ENCODE measurements at places on chromosomes 6 and 20. TPM values are rescaled to one million over a fixed set of nuclear protein-coding genes. Genes with fewer than 3 reads are reported as not detected.

TMEM200A gene
- 0.72 TPM for total RNA-seq

ARHGAP18 gene
- total RNA-seq, result 9.6 TPM

ANKEF1 gene
- total RNA-seq, result 3.9 TPM

OR2H2 gene
- not detected for total RNA-seq

C20orf96 gene
- 0.52 TPM for total RNA-seq

SLA2 gene
- total RNA-seq, result 0.52 TPM

OVOL2 gene
- 46.6 TPM for total RNA-seq

HLA-DOB gene
- 1.7 TPM for total RNA-seq
